Stimulated activated CD8-positive, alpha-beta memory T cell treated with anti-CD3 and anti-CD28 coated beads, Interleukin-2, amount 100 ng/mL, for 48 hours (primary cell): ENCODE measurements at places on chromosomes 3 and 15.

DNA sequence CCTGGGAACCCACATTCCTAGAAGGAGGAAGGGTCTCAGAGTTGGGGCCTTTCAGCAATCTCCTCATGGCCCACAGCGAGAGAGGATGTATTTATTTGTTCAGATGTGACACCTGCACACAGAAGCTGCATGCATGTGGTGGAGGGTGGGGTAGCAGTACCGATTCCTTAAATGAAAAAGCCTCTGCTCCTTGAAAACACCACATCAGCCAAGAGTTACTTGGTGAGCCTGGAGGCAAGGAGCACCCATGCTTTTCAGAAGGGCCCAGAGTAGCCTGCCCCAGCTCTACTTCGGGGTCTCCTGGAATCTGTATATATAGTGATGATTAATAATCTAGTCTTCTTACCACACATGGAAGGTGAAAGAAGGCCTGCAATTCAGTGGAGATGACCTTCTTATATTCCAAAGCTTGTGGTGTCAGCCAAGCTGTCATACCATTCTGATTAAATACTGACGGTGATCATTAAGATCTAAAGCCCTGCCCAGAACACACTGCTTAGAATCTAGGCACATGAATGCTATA lies 33.5 kb downstream of the SEMA6D start:
- DNase-seq = no peak

- DNase-seq = no peak
Observed at GRCh38 chr3:42476225-42477125, 26.0 kb upstream of the VIPR1 start.

GRCh38 chr15:41465822-41466421 lies 27.8 kb upstream of the ITPKA start:
- no peak for DNase-seq

DNA sequence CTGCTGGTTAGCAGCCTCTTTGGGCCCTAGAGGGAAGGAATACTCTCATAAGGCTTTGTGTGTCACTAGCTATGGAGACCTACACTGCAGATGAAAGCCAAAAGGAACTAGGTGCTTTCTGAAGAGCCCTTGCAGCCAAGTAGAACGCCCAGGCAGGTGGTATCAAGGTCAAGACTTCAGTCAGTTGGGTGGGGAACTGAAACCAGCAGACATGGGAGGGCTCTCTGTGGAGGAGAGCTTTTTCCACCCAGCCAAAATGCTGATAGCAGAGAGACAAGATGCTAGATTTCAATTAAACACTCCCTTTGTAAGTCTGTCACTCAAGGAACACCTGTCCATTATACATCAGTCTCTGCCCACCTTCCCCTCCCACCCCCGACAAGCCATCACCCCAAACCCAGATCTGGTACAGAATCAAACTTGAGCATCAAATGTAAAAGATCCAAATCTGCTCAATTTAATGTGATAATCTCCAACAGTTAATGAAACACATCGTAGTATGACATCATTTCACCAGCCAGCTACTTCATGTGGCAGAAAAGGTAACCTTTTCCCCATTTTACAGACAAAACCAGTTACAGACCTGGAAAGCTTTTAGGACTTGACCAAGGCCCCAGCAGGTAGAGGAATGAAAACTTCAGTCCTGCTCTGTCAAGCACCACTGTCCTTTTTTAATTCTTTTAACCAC lies 14.6 kb downstream of the MRPS25 start:
- DNase-seq = no peak

DNA sequence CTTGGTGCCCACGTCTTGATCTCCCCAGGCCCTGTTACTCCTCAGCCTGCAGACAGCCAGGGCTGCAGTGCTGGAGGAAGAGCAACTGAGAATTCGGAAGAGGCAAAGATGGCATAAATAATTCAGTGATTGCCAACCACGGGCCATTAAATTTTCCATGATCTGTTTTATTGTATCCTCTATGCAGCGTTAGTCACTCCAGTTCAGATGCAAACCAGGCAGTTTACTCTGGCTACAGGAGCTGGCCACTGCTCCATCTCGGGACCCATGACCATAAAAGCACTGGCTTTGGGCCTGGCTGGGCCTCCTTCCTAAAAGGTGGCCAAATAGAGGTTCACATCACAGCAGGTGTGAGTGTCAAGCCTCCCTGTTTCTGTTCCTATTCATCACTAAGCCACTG lies 137.6 kb upstream of the TLE3 start:
- DNase-seq = no peak
